Activated T-cell treated with anti-CD3 and anti-CD28 coated beads, Interleukin-2, amount 50 U/mL, for 1 hour (primary cell): ENCODE measurements at places on chromosomes 2 and 18.
A peak's percentile ranks its signal among the peaks of the same experiment; 100 is the strongest.

- no peak for DNase-seq
Measured at GRCh38 chr2:241560883-241561474, 2.4 kb downstream of the BOK start.

- DNase-seq: no peak
Measured at GRCh38 chr2:75007819-75008218, 49.4 kb downstream of the POLE4 start.

DNA sequence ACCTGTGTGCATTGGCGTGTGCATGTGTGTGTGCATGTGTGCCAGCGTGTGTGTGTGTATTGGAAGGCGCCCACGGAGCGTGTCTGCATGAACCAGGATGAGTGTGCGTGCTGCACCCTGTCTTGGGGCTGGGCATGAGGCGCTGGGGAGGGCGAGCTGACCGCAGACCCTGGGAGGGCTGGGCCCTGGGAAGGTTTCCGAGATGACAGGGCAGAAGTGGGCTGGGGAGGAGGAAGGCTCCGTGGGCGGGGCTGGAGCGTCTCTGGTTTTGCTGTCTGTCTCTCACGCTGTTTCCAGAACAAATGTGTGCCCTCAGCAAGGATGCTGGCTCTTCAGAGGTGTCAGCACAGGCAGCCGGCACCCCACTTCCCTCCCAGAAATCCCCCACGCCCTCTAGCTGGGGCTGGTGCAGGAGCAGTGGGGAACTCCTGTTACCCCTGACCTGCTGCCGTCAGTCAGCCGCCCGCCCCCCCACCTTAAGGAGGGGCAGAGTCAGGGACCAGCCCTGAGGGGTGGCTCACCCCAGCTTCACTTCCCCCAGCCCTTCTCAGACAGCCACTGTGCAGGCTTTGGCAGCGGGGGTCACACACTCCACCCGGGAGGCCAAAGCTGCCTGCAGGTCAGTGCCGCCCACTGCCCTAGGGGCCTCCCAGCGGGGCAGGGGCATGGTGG, at the start of gene GPR35:
GPR35 (plus strand) TSS at position 531 of the 672 bp plus-strand sequence. CDS start 4,473 bp downstream, outside the sequence.
- DNase-seq: peak; percentile 83

DNA sequence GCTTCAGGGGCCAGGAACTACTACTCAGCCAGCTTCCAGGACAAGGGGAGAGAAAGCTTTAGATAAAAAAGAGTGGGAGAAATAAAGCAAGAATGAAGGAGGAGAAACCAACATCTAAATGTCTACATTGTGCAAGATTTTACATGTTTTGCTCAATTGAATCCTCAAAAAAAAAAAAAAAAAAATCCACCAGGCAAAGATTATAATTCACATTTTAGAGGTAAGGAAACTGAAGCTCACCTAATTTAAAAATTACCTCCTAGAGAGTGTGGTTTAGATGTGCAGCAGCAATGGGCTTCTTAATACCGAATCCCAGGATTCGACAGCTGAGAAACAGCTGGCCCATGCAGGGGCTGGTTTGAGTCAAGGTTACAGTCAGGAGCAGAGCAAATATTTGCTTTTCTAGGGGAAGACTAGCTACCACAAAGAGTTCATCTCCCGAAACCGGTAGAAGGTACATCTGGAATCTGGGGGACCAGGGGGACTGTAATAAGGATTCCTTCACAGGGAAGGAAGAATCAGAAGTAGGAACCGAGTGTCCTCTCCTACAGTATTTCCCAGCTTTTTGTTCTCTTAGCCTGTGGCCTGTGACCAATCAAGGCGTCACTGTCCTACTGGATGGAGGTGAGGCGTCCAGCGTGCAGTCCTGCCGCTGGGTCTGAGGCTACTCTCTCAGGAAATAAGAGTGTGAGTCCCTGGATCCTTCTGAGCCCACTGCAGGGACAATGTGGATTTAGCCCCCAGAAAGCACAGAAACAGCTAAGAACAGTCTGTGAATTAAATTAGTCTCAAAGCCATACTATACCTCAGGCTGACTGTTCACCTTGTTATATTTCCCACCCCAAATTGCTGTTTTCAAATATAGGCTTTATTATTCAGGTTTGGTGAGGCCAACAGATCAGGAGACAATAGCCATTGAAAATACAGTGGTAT, 42.3 kb downstream of the IL1R2 start:
- no peak for DNase-seq

- no peak for DNase-seq
Measured at GRCh38 chr2:205765151-205765550, 82.8 kb downstream of the NRP2 start.

GRCh38 chr18:54880395-54881105, 52.3 kb downstream of the RAB27B start:
- no peak for DNase-seq

DNA sequence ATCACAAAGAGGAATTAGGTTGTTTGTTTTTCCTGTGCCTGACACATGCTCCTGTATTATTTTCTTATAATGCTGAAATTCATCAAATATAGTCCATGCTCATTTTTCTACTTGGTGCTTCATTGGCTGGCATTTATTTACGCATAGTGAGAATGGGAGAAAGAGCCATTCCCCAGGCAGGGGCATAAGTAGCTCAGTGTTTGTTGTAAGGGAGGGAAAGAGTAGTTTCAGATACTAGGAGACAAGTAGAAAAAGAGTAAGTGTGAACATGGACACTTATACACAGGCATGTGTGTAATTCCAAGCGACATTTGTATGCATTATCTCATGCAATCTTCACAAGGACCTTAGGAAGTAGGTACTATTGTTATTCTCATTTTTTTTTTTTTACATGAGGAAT, 111.9 kb upstream of the UGP2 start:
- no peak for DNase-seq
